Urinary bladder (tissue), 4 donors: ENCODE measurements at places on chromosomes 12 and 14.

- no peak for DNase-seq
These were observed 15.5 kb downstream of the MORN3 start for GRCh38 chr12:121653999-121654398.

DNA sequence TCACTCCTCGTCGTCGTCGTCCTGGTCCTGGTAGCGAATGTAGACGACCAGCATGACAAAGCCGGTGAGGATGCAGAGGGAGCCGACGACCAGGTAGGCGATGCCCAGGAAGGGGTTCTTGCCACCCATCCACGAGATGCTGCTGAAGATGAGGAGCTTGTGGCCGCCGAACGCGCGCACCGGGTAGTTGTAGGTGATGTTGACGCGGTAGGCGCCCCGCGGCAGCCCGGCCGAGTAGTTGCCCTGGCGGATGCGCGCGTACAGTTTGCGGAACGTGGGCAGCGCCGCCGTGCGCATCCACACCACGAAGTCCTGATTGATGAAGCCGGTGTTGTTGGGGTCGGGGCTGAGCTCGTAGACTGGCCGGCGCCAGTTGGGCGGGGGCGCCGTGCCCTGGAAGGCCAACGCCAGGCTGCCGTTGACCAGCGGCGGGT is 1.0 kb downstream of the TMEM30B start:
- DNase-seq, result no peak

DNA sequence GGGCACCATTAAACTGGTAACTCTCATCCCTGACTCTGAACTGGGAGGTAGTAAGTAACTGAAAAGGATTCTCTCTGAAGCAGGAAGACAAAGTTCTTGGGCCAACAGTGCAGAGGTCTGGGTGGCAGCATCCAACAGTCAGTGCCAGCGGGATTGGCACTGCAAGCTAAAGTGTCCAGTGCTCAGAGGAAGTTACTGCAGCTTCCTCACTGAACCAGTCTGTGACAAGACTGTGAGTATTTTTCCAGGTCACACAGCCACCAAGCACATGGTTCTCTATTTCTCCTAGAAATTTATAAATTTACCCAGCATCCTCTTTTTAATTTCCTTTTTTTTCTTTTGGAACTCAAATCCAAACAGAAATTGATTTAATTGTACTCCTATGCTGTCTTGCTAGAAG is 81.6 kb upstream of the FAR2 start:
- DNase-seq, result no peak

DNA sequence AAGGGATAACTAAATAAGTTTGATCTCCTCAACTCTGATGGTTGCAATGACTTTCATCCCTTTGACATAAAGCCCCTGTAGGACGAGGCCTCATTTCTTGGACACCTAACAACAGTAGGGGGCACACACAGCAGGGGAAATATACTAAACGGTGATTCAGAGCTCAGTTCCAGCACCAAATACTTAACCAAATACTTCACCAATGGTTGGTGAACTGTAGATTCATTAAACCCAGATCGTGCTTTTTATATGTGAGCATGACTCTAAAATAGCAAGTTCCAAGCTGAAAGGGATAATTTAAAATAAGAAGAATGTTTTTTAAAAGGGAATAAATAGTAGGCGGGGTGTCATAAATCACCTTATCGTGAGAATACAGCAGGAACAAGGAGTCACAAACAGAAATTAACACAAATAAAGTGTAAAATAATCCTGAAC is 53.2 kb downstream of the ATG2B start:
- DNase-seq, result no peak

DNA sequence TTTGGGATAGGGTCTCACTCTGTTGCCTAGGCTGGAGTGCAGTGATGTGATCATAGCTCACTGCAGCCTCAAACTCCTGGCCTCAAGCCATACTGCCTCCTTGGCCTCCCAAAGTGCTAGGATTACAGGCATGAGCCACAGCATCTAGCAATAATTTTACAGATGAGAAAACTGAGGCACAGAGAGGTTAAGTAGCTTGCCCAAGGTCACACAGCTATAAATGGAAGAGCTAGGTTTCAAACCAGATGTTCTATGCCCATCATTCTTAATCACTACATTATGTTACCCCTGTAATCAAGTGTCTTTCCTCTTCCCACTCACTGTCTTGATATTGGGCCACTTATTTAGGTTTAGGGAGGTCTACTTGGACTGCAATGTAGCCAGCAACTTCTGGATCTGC is 3.6 kb downstream of the SLC17A8 start:
- DNase-seq, result no peak
